SK-MEL-5 (cell line): ENCODE measurements at places on chromosomes 13 and 19.

DNA sequence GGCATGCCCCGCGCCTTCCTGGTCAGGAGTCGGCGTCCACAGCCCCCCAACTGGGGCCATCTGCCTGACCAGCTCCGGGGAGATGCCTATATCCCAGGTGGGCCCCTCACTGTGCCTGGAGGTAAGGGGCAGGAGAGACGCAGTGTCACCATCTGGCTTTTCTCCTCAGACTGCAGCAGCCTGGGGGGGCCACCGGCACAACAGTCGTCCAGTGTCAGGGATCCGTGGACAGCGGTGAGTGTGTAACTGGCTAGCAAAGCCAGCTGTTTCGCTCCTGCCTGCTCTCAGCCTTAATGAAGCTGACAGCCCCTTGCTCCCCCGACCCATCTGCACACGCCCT, 227 bp downstream of the OVOL3 start:
- DNase-seq, result no peak

DNA sequence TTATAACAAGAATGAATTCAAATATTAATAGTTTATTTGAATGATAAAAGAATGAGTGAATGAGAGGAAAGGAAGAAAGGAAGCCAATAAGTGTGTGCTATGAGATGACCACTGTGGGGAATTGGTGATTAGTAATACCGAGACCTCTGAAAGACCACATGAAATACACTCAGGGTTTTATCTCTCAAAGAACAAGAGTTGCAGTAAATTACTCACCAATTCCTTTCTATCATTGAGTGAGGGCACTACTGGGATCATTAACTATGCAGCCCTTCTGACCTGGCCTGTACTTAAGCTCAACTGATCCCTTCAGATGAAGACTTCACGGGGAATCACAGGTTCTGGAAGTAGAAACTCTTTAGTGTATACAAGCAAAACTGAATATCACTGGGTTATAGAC, 1636.1 kb downstream of the SLITRK5 start:
- DNase-seq, result no peak

- DNase-seq, result no peak
Observed at GRCh38 chr19:19276851-19277250, 3.8 kb upstream of the TM6SF2 start.

DNA sequence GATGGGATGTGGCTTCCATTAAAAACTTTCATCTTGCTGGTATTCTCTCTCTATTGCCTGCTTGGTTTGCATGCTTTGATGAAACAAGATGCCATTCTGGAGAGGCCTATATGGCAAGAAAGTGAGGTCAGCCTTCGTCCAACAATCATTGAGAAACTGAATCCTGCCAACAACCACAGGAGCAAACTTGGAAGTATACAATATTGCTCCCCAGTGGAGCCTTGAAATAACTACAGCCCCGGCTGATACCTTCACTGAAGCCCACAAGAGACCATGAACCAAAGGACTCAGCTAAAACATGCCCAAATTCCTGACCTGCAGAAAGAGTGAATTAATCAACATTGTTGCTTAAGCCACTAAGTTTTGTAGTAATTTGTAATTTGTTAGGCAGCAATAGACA, 82.5 kb upstream of the FGF14 start:
- DNase-seq, result peak; percentile 61

DNA sequence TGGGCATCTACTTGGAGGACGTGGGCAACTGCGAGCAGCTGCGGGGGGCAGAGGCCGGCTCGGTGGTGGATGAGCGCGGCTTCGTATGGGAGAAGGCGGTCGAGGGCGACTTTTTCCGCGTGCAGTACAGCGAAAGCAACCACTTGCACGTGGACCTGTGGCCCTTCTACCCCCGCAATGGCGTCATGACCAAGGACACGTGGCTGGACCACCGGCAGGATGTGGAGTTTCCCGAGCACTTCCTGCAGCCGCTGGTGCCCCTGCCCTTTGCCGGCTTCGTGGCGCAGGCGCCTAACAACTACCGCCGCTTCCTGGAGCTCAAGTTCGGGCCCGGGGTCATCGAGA, 10.3 kb upstream of the STRN4 start:
- DNase-seq, result no peak

- no peak for DNase-seq
Observed at GRCh38 chr13:111897178-111897845, 169.6 kb upstream of the SOX1 start.

- no peak for DNase-seq
Observed at GRCh38 chr19:4372165-4373012, 28.0 kb downstream of the SH3GL1 start.

DNA sequence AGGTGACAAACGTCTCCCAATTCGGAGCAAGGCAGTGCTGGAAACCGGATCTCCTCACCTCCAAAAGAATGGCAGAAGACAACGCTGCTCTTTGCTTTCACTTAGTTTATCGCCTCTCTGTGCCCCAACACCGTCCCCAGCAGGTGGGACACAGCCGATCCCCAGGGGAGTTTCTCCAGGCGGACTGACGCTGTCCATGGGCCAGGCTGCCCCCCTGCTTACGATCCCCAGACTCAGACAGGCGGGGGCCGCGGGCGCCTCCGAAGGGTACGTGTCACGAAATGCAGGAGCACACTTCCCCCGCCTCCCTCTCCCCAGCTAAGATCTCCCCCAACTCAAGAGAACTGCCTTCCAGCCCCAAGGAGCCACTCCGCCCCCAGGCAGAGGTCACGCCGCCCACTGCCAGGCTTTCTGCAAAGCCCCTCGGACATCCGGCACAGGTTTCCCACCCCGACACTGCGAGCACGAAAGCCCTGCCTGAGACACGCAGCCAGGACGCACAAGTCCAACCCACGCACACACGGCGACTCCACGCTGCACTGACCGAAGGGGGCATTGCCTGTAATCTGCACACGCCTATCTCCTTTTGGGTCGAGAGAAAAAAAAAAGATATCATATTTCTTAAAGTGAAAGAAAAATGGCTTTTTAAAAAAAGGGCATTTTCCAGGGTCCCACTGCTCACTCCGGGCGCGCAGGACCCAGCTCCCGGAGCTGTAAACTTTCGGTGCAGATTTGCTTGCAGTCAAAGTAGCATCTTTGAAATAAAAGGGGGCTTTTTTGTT, 2.0 kb downstream of the SPRY2 start:
- peak; percentile 85 for DNase-seq

DNA sequence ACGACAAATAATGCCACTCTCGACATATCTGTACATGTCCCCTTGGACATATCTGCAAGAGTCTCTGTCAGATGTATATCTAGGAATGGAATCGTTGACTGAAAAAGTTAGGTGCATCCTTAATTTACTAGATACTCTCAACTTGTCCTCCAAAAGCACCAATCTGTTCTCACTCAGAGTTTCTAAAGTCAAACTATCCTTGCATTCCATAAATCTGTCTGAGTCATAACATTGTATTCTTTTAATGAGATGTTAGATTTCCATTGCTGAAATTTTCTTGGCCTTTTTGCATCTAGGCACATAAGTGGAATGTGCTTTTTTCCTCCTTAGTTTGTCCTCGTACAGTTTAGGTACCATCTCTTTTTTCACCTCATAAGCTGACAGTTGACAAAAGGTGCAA, 139.8 kb downstream of the PTPRS start:
- DNase-seq, result no peak

DNA sequence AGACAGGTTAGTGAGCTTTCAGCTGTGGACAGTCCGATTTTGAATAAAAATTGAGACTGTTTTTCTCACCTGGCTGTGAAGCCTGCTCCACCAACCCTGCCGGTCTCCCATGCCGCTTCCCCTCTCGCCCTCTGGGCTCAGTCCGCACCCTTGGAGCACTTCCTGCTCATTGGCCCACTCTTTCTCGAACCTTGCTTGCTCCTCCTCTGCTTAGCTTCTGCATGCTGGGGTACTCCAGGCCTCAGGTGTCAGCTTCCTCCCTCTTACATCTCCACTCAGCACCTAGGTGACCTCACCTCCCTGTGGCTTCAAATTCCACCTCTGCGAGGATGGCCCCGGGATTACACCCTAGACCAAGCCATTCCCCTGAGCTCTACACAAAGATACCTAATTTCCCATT, 39.6 kb downstream of the C13orf42 start:
- DNase-seq, result no peak

GRCh38 chr19:2317756-2318155, 9.8 kb upstream of the LINGO3 start:
- no peak for DNase-seq

DNA sequence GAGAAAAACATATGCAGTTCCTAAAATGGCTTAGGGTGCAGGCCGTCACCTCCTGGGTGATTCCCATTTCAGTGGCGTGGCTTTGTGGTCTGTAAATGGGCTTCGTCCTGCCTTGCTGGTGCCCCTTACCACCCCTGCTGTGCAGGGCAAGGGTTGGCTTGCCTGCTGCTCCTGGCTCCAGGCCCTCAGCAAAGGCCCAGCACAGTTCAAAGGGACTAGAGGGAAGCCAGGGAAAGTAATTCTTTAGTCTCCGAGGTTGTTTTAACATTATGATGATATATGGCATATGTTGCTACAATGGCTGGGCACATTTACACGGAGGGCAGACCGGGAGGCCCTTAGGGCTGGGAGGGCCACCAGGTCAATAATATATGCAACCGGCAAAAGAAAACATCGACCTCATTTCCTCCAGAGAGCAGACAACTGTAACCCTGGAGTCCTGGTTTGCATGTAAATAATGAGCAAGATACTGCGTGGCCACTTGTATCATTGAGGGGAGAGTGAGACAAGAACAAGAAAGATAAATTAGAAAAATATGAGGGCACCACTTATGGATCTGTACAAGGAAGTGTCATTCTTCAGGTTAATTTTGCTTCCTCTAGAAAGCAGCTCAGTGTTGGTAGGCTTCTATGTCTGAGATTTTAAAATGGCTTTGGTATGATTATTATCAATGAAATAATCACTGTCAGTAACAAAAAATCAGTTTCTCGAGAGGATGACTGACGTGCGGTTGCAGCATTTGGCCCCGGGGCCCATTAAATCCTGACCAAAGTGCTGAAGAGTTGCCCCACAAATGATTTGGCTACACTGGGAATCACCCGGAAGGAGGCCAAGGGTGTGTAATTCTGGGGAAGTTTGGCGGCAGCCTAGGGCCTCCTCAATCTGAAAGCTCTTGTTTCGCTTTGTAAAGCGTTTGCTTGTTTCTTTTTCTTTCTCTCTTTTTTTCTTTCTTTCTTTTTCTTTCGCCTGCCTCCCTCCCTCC, 32.8 kb upstream of the URI1 start:
- no peak for DNase-seq

DNA sequence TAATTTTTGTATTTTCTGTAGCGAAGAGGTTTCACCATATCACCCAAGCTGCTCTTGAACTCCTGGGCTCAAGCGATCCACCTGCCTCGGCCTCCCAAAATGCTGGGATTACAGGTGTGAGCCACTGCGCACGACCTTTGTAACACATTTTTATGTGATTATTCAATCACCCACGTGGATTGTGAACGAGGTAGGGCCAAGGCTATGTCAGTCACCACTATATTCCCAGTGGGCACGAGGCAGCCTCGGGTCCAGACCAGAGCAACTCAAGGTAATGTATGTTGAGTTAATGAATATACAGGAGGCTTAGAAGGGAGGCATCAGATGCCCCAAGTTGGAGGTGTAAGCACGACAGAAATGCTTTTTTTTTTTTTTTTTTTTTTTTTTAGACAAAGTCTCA, 8.9 kb downstream of the PTGIR start:
- DNase-seq, result no peak
